GDM1 (cell line): ENCODE measurements at places on chromosomes 3 and 15.

DNA sequence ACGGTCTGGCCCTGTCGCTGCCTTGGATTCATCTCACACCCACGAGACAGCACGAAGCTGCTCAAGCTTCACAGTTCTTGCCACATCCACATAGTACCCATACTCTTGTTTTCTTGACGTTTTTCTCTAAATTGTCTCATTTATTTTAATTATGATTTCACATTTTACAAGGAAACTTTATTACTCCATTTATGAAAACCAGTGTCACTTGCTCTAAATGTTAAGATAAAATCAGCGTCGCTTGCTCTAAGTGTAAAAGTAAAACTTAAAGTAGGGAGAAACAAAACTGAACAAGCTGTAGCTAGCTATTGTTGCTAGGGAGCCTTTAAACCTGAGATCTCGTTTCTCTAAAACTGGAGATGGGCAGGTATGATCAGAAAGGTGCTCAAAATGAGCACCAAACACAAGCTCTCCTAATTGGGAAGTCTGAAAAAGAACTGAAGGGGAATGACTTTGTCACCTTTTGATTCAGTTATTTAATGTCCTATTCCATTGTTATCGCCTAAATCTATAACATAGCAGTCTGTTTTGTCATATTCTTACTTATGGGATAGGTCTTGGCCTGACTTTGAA, 680 bp downstream of the IFT122 start:
- DNase-seq: no peak

DNA sequence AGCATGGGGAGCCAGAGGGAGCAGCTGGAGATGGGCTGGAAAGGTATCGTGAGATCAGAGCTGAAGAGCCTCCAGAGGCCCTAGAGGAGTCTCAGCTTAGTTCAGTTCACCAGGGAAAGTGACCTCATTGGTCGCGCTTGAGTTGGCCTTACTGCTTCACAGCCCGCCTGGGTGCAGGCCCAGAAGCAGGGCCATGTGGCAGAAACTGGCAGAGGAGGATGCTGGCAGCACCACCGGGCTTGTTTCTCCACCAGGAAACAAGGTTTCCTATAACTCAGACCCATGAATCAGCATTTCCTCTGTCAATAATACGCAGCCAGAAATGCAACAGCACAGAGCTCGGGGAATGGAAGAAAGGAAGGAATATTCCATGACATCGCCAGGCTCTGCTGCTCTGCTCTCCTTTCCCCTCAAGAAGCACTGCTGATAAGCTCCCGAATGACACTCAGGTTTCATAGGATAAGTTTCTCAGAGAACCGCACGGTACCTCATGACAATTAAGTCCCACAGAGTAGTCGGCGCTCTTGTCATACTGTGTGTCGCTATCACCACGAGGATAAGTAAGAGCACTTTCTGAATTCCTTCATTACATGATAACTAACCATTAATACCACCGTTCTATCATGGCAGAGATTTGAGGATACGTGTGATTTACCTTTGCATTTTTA, 147.1 kb upstream of the LPP start:
- no peak for DNase-seq

GRCh38 chr15:91183596-91183995, 83.5 kb downstream of the SV2B start:
- DNase-seq: no peak

DNA sequence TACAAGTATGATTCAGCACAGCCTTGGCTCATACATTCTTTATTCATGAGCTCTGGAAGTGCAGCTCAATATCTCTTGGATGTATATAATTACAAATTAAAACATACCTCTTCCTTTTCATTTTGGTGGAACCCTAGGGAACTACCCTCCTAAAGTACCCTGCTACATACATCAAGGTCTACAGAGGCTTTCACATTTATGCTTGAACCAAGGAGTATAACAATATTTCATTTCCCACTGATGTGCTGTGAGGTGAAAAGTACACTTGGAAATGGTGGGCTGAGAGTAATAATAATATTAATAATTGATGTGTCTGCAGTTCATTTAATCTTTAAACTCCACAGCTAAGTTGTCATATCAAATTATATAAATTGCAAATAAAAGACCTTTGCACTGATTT, 142.2 kb upstream of the LRRC3B start:
- no peak for DNase-seq

DNA sequence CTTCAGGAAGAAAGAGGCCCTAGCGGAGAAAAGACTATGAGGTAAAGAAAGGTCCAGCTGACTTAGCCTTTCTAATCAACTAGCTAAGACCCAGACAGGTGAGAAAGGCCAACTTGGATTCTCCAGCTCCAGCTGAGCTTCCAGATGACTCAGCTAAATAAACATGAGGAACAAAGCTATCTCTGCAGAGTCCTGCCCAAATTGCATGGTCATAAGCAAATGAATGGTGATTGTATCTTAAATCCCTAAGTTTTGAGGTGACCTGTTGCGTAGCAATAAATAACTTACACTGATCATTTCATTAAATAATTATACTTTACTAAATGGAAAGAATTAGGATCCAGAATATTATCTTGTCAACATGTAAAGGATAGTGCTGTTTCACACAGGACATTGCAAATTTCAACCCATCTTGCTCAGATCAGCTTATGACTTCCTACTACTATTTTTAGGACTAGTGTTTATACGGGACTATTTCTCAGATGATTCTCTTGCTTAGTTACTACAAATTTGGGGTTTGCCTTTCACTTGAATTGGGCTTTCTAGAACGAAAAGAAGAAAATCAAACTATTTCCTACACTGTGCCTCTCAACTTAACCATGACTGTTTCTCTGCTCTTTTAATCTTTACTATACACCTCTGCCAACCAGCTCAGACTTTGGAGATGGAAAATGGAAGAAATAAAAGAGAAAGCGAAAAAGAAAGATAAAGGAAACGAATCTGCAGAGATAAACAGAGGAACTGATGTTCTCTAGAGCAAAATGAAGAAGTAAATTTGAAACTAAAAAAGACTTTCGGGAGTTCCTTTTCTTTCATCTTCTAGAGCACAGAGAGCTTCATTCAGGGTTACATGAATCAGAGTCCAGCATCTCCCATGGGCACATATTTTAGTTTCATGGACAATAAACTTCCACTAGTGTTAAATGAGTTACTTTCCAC, 6.6 kb upstream of the ADGRG7 start:
- DNase-seq: peak; percentile 6

DNA sequence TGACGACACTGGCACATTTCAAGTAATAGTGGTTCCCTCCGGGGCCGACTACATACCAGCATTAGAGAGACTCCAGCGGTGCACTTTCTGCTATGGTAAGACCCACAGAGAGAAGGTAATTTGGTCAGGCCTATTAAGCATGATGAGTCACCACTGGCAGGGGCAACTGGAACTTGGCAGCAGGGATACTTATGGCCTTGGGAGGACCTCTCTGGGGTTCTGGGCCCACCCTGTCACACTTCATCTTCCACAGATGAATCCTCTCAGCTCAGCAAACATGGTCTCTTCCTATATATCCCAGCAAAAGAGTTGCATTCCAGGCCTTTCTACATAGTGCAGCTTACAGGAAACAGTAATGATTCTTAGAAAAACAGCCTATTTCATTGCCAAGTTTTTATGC, 88.0 kb downstream of the PIK3R4 start:
- no peak for DNase-seq

DNA sequence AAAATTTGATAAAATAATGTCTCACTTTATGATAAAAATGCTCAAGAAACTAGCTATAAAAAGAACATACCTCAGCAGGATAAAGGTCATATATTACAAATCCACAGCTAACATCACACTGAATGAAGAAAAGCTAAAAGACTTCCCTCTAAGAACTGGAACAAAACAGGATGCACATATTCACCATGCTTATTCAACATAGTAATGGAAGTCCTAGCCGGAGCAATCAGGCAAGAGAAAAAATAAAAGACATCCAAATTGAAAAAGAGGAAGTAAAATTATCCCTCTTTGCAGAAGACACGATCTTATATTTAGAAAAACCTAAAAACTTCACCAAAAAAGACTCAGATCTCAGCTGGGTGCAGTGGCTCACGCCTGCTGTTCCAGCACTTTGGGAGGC, 34.0 kb downstream of the SENP7 start:
- no peak for DNase-seq

- DNase-seq: no peak
Observed at GRCh38 chr15:66094331-66094730, 159.2 kb downstream of the MEGF11 start.

GRCh38 chr3:165770781-165771180, 66.4 kb downstream of the BCHE start:
- DNase-seq: no peak

DNA sequence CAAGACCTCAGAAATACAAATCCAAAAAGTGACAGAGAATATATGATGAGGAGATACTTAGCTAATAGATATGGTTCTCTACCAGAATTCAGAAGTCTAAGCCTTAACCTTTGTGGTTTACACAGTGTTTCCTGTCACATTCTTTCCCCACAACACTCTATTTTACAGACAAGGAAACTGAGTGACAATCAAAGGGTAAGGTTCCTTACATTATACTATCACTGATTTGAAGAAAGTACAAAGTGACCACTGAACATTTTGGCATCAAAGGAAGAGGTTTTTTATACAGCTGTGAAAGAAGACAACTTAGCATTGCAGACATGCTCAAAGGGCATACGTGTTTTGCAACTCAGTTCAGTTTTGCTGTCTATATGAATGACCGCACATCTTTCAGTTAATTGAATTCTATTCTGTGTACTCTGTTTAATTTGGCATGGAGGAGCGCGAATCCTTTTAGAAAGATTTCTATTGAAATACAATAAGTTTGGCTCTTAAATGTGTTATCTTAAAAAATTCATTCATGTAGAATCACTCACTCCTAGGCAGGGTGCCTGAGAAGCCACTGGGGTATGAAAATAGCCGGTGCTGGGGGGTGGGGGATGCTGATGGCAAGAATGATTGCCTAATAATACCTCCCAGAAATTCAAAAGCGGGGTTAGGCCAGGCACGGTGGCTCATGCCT, 66.5 kb upstream of the SKOR1 start:
- DNase-seq: no peak

DNA sequence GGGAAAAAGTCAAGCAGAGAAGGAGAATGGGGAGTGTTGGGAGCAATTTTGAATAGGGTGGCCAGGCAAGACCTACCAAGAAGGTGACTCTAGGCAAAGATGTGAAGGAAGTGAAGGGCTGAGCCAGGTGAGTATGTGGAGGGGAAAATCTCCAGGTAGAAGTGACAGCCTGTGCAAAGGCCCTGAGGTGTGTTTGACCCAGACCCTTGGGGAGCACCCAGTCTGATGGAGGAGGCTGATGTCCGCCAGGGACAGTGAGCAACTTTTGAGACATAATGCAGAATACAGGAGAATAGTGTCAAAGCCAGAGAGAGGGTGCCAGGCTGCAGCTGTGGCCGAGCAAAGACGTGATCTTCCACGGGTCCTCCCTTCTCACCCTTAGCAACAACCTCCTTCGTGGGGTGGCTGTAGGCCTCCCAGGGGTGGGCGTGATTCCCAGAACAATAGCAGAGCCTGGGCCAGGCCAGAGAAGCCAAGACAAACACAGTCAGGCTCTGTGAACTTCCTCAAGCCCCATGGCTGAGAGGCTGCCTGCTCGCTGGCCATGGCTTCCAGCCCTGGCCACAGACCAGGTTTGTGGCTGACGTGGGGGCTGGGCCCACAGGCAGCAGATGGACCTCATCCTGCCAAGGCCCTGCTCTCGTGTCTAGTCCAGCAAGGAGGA, 58.1 kb downstream of the SLC6A6 start:
- no peak for DNase-seq

DNA sequence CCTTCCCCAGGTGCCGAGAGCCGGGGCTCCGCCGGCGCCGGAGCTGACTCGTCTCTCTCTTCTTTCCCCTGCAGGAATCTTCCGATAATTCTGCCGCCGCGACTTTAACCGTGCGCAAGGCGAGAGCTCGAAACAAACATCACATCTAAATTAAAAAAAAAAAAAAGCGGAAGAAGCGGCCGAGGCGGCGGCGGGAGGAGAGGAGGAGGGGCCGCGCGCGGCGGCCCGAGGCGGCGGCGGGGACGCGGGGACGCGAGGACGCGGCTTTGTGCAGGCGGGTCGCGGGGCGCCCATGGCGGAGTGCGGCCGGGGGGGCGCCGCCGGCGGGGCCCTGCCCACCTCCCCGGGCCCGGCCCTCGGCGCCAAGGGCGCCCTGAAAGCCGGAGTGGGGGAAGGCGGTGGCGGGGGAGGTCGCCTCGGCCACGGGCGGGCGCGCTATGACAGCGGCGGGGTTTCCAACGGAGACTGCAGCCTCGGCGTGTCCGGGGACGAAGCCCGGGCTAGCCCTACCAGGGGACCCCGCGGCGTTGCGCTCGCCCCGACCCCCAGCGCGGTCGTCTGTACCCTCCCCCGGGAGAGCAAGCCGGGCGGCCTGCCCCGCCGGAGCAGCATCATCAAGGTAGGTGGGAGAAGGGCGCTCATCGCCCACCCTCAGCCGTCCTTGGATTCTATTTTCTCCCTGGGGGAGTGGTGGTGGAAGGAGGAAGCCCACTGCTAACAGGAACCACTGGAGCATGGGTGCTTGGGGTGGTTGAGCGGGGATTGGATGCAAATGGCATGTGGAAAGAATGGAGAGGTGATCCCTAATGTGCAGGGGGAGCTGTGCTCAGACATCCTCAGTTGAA, at the start of gene PLCL2:
TSS of gene PLCL2 (plus strand) at position 208 of the 845 bp plus-strand sequence. CDS start at position 293, 85 bp downstream.
- DNase-seq: peak; percentile 60

DNA sequence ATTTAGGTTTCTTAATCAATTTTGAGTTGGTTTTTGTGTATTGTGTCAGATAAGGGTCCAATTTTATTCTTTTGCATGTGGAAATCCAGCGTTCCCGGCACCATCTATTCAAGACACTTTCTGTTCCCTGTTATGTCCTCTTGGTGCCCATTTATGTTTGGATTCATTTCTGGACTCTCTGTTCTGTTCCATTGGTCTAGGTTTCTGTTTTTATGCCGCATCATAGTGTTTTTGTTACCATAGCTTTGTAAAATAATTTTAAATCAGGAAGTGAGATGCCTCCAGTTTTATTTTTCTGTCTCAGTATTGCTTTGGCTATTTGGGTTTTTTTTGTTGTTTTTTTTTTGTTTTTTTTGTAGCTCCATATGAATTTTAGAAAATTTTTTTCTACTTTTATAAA, 97.1 kb downstream of the LRRC28 start:
- DNase-seq: no peak

DNA sequence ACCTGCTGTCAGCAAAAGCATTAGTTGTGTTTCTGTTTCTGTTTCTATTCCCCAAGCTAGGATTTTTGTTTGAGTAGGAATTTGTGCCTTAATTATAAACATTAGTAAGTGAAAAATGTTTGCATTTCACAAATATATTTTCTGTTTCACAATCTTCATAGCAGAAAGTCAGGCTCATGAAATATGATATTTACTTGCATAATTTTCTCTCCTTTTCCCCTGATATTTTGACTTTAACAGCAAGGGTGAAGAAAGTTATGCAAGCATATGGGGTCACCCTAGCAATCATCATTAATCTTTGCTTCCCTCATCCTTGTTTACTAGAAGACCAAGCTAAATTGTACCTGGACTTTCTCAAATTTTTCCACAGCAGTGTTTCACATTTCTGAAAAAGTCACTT, 140.3 kb upstream of the SEMA6D start:
- DNase-seq: no peak

DNA sequence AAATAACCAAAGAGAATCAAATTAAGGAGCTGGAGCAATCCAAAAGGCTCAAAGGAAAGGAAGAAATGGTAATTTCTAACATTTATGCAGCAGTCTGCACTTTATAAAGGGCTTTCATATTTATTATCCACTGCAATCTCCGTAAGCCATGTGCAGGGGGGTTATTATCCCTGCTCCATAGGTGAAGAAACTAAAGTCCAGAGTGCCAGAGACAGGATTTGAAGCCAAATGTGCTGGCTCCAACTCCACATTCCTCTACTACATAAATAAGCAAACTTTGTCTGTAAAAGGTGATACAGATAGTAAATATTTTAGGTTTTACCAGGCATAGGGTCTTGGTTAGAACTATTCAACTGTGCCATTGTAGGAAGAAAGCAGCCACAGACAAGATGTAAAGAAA, 221.4 kb downstream of the MINAR1 start:
- DNase-seq: no peak
